ENCODE measurements at places on chromosomes 16 and 17.

DNA sequence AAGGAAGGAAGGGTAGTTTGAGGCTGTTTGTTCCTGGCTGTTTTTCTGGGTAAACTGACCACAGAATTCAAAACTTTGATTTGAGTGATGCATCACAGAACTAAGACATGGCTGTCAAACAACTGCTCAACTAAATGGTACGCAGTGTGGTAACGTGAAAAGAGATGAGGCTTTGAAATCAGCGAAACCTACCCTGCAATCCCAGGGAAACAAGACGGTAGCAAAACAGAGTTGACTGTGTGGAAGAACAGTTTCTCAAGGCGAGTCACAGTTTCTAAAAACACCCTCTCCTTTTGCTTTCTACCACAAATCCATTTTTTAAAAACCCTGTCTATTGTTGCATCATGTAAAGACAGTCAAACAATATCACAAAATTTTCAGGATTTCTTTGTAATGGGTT, 156.0 kb upstream of the MAF start:
- DNase-seq = no peak

DNA sequence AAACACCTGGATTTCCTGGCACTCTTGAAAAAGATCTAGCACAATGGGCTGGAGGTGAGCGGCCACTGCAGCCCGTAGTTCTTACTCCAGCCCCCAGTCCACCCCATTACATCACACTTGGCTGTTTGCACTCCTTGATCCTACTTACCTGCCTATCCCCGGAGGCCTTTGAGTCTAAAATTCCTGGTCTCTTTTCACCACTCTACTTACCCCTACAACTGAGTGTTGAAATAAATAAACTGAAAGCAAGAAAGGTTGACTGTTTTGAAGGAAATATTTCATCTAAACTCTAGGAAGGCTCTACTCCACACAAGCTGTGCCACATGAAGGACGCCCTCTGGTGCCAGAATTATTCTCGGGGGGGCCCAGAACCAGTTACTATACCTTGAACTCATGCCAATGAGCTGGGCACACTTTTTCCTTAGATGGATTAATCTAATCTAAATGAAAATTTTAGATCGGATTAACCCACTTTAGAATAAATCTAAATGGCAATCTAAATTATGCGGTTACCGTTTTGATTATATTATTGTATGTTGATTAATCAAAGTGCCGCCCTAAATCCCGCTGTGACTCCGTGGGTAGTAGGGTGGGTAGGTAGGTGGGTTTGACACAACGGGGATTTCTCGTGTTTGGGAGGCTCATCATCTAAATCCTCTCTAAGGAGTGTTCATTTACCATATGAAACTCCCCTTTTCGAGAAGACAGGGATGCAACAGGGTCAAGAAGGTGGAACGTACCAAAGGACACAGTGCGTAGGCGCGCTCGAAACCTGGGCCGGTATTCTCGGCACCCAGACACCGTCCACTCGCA, 651 bp upstream of the EIF1 start:
- DNase-seq = no peak

DNA sequence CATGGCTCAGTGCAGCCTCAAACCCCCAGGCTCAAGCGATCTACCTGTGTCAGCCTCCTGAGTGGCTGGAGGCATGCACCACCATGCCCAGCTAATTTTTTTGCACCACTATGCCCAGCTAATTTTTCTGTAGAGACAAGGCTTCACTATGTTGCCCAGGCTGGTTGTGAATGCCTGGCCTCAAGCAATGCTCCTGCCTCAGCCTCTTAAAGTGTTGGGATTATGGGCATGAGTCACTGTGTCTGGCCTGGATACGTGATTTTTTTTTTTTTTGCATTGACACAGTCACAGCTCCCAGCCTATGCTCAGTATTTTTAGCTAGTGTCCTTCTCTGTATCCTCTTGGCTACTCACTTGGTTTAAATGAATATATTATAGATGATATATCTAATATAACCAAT, 377.0 kb upstream of the TNRC6C start:
- DNase-seq = no peak

DNA sequence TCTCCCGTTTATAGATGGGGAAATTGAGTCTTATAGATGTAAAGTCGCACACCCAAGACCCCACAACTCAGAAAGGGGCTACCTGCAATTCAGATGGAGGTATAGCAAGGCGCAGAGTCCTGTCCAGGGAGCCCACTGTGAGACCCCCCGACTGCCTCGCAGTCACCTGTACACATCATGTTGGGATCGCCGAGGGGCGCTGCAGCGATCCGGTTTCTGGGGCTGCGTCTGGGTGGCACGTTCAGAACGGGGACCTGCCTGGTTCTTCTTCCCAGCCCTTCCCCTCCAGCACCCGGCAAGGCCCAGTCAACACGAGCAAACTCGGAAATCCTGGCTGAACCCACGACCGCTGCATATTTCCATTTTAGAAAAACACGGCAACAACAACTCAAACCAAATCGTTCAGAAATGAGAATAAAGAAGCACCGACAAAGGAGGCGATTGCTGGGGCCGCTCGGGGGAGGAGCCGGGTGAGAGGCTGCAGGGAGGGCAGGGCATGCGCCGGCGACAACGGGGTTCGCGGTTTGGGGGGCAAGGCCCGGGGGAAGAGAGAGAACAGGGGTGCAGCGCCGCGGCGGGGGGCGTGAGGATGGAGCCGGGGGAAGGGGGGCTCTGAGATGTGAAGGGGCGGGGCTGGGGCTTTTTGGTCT, 643 bp downstream of the HSDL1 start:
- peak; percentile 23 for DNase-seq

GRCh38 chr17:81995463-81996231, 18.2 kb downstream of the ASPSCR1 start:
- no peak for DNase-seq

DNA sequence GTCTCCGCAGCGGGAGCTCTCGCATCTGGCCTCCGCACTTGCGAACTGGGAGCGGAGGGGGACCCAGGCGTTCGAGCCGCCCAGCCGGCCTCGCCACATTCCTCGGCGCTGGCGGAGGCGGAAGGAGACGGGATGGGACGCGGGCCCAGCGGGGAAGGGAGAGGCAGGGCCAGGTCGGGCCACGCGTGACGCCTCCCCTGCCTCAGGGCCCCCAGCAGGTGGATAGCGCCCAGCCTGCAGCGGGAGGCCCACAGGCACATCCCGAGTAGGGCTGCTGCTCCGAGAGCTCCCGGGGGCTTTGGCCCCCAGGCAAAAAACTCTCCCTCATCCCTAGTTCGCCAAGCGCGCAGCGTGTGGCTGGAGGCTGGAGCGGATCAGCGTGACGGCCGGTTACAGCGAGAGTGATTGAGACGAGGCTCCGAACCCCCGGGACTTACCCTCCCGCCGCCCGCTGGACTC, 800 bp downstream of the PLEKHH3 start:
- no peak for DNase-seq

- no peak for DNase-seq
These were observed 114.5 kb downstream of the CPPED1 start for GRCh38 chr16:12688951-12689850.
